T-helper 22 cell (primary cell): ENCODE measurements at places on chromosomes 7 and 10.
A peak's percentile ranks its signal among the peaks of the same experiment; 100 is the strongest.

GRCh38 chr7:137893143-137893742 is 46.5 kb upstream of the DGKI start:
- DNase-seq = no peak

GRCh38 chr10:43043773-43044447 is 33.0 kb upstream of the RET start:
- no peak for DNase-seq

DNA sequence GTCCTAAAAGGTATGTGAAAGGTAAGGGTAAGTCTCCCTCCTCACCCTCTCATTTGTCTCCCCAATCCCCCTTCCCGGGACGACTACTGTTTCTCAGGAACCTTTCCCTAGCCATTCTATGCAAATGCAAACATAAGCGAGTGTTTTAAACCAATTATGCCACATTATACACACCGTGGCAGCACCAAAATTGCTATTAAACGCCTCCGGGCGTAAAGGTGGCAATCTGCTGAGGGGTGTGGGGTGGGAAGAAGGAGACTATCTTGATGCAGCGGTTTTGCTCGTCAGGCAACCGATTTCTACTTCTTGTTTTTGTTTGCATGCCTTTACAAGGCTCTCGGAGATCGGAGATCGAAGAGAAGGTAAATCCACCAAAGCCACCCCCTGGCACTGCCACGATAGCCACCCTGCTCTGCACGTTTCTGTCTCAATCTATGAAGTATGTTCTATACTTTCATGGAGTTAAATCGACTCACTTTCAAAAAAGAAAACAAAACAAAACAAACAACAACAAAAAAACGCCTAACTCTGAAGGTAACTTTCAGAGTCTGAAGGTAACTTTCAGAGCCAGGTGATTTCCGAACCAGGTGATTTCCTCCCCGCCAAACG is 46.0 kb upstream of the CDK1 start:
- peak; percentile 7 for DNase-seq

- DNase-seq = no peak
Observed at GRCh38 chr7:30403477-30403876, 75.1 kb downstream of the NOD1 start.

- DNase-seq = no peak
Observed at GRCh38 chr7:78850093-78850740, 603.2 kb downstream of the MAGI2 start.

DNA sequence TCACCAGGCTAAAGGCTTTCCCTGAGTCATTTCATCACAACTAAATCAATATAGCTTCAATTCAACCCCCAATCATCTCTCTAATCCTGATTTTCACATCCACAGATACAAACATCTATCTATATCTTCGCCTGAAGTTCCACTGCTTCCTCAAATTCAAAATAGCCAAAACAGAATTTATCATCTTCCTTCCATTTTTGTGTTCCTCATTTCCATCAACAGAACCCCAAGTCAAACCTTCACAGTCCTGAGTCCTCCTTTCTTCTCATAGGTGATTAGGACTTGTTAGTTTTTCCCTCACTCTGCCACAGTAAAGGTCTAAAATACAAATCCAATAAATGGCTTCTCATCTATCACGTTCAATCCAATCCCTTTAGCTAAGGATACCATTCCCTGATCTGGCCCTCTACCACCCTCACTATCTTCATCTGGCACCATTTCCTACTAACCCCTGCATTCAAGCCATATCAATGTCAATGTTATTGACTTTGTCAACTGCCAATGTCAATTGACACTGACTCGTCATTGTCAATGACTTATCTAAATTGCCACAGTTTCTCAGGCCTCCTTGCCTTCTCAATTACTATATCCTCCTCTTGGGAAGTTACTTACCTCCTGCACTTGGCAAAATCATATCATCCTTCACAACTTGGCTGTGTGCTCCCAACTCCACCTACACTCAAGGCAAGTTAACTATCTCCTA is 2.6 kb downstream of the HYCC1 start:
- DNase-seq = no peak

- DNase-seq = no peak
Observed at GRCh38 chr10:122557516-122557915, 3.0 kb upstream of the DMBT1 start.

DNA sequence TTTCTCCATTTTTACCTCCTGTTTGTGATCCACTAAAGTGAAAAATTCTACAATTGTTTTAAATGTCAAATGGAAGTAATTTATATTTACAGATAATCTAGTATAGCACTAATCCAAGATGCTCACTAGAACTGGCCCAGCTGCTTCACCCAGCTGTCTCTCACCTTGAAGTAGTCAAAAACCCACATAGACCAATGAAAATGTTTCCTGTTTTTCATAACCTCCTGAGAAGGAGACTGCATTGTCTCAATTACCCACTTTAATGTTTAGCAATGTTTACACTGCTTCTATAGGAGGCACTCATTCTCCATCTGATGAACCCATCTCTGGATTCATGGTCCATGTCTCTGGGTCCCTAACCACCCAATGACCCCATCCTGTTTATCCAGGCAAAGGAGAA is 56.1 kb upstream of the ADO start:
- no peak for DNase-seq

GRCh38 chr10:49539320-49539885 is 482 bp upstream of the ERCC6 start:
- DNase-seq = peak; percentile 4

- DNase-seq = no peak
Observed at GRCh38 chr10:88473989-88474883, 108.9 kb downstream of the RNLS start.

DNA sequence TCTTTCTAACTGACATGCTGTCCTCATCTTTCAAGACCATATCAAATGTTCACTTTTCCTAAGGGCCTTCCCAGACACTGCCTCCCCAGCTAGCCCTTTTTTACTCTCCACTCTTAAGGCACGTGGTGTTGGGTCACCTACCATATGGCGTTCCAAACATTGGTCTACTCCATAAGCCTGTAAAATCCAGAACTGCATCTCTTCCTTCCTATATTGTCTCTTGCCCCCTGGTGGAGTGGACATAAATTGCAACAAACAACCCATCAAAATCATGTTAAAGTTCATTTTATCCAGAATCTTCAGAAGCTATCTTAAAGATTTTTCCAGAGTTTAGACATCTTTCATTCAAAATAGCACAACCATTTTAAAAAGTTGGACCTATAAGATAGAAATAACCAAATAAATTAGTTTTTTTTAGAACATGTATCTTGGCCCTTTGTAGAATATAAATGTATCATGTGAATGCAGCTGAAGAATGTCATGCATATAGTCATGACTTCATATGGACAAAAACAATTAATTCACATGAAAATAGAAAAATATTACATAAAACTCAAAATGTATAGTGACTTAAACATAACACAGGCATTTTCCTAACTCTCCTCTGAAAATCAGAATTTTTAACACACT is 180.6 kb upstream of the CHRM2 start:
- DNase-seq = no peak

DNA sequence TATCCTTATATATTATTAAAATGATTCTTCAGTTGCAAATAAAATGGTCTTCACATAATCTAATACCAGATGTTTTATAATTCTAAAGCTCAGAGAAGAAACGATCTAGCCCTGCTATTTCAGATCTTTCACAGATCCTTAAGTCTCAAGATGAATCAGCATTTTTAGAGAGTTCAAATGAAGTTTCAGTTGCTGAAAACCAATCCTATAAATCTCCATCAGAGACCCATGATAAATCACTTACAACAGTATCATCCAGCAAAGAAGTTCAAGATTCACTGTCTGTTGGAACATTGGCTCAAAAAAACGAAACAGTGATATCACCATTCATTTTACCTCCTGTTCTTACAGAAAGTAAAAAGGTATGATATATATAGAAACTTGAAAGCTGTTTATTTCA is 137.0 kb downstream of the CCDC7 start:
- DNase-seq = no peak

GRCh38 chr7:121083790-121084251 is 95.3 kb downstream of the CPED1 start:
- DNase-seq = no peak

GRCh38 chr10:131758062-131758938 is 142.5 kb upstream of the PPP2R2D start:
- no peak for DNase-seq

DNA sequence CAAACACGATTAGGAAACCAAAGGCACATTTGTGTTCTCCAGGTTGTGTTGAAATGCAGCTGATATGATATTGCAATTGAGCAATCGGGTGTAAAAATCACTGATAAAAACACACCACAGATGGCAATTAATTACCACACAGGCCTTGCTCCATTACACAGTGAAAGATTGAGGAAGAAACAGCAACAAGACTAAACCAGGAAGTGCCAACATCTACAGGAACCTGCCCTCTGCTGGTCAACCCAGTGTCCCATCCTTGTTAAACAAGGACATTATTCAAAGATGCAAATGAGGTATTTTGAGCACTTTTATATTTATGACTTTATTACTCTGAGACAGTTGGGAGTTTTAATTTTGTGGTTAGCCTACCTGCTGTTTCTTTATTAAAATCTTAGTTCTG is 765.6 kb upstream of the GHITM start:
- no peak for DNase-seq

- DNase-seq = no peak
Observed at GRCh38 chr10:96334616-96335526, 23.9 kb downstream of the OPALIN start.

DNA sequence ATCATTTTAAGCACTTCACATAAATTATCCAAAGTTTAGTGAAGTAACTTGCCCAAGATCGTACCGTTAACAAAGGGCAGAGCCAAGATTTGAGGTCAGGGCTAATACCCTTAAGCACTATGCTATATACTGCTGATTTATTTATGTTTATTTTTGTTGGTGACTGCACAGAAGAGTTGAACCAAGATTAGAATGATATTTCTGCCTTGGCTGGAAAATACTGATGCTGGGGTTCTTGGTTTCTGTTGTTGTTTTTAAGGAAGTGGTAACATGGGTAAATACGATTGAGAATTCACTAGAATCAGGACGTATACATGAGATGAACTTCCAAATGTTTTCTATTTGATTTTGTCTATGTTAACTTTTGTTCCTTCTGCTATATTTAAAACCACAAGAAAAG is 9.3 kb downstream of the ADD3 start:
- DNase-seq = no peak

DNA sequence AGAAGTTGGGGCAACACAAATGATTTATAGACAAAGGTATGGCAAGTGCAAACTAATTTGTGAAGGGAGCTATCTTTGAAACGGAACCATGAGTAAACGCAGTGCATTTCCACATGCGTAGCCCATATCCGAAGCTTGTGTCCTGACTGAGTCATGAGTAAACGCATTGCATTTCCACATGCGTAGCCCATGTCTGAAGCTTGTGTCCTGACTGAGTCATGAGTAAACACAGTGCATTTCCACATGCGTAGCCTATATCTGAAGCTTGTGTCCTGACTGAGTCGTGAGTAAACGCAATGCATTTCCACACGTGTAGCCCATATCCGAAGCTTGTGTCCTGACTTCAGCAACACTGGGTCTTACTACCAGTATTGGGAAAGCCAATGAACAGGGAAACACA is 95.0 kb downstream of the CELF2 start:
- DNase-seq = no peak

DNA sequence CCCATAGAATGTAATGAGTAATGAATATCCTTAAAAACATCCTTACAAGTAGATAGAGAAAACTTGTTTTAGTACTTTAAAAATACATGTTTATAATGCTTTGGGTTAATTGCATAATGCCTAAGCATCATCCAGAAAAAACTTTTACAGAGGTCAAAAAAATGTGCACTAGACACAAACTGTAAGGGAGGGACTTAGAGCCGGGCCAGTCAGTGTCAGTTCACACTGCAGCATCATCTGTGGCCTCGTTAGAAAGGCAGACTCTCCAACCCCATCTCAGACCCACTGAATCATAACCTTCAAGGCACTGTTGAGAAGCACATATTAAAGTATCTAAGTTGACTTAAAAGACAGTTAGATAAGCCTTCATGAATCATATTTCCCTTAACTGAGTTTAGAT is 230.1 kb upstream of the PRPS1L1 start:
- no peak for DNase-seq

DNA sequence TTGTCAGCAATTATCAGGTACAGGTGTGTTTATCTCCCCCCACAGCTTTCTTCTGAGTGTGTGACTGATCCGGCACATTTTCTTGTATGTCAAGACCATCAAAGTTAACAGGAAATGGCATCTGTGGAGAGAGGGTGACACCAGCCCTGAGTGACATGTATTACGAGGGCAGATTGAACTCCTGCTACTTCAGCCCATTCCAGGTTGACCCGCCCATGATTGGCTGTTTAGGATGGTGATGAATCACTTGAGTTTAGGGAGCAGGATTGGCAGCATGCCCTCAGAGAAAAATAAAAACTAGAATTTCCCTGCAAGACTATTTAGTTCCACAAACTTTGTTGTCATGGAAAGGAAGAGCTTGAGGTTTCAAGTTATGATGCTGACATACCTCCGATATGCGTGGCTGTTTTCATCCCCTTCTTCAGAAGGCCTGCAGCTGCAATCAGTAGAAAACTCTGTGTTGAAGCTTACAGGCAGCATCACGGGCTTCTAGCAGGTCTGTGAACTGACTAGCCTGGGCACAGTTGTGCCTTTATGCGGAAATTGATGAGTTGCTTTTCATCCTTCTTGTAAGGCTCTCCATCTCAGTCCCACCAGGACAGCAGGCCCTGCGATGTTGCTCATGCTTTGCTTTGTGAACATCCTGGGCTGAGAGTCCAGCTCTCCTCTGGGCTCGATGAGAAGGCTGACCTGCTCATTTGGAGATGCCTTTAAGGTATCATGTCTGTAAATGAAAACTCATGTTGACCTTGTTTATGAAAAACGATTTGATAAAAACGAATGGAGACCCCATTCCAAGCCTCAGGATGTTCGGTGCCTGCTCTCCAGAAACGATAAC is 8.0 kb upstream of the CELF2 start:
- DNase-seq = no peak

DNA sequence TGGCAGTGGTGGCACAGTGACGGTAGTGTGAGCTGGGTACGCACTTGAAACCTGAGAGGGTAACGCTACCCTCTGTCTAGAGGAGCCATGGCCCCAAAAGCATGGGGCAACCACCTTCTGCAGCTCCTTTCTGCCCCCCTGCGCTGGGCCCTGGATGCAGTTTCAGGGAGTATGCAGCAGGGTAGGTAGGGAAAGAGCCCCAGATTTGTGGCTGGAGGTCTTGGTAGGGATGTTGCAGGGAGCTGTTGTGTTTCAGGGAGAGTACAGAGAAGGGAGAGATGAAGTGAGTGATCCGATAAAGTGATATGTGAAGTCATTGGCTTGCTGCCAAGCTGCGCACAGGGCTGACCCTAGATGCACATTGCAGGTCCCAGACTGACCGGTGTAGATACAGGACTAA is 2.7 kb upstream of the PGAM2 start:
- no peak for DNase-seq

DNA sequence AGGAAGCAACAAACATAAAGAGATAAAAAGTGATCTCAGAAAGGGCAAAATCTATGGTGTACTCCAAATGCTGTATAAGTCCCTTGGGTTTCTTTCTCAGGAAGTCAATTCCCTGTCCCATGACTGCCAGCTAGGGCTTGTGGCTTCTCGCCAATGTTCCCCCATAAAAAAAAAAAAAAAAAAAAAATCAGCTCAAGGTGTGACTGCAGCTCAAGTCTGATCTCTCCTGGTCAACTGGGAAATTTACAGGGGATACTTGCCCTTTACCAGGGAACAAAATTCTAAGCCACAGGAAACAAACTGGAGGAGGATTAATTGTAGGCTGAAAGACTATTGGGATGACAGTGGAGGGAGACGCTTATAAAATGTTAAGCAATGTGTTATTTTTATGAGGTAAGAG is 76.0 kb downstream of the PCGF5 start:
- DNase-seq = no peak
